Heart right ventricle (tissue), 16 donors: ENCODE measurements at places on chromosomes 6 and 20. TPM values are rescaled to one million over a fixed set of nuclear protein-coding genes. Genes with fewer than 3 reads are reported as not detected.

DNA sequence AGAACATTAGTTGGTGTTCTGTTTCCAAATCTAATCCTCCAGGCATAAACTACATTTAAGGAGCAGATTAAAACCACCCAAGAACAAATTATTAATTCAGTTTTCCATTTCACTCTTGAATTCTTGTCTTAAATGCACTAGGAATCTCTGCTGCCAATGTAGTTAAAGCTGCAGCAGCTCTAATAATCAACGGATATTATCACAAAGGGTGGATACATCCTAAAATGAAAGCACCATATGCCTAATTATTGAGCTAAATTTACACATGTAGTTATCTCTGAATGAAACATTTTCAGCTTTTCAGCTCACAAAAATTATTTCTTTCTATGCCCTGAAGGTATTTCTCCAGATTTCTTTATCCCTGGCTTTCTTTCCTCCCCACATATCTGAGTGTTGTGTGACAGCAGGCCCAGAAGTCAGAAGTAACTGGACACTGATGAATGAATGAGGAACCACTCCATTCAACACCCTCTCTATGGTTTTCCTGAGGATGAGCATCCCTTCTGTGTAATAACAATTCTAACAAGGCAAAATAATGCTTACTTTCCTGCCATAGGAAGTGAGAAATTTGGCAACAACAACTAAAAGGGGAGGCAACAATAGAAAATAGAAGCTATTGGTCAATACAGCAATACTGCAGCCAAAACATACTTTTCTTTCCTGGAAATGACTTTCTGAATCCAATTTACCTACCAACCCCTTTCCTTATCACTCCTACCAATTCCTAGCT, 14.9 kb downstream of the MAN1A1 start:
- DNase-seq = no peak

- DNase-seq = no peak
These were observed 303.4 kb downstream of the PLCB1 start for GRCh38 chr20:8435285-8436035.

- DNase-seq = no peak
These were observed 926 bp downstream of the PEX3 start for GRCh38 chr6:143451531-143451930.

The TNFRSF21 gene
- 5.6 TPM for total RNA-seq

- DNase-seq = no peak
These were observed 26.8 kb downstream of the JAG1 start for GRCh38 chr20:10646886-10647420.

The FOXA2 gene
- total RNA-seq = not detected

DNA sequence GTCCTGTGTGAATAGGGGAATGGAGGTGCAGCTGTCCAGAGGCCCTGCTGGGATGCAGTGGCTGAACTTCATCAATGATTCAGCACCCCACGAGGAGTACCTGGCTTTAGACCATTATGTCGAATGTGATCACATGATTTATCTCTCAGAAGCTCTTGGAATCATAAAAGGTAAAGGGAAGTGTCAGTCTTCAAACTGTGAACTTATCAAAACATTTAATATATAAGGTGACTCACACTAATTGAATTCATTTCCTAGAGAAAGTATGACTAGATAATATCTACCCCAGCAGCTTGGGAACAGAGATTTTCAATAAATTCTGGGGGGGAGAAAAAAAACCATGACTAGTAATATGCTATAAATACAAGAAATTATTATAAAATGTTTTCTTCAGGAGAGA, 29.5 kb downstream of the ALDH8A1 start:
- no peak for DNase-seq

DNA sequence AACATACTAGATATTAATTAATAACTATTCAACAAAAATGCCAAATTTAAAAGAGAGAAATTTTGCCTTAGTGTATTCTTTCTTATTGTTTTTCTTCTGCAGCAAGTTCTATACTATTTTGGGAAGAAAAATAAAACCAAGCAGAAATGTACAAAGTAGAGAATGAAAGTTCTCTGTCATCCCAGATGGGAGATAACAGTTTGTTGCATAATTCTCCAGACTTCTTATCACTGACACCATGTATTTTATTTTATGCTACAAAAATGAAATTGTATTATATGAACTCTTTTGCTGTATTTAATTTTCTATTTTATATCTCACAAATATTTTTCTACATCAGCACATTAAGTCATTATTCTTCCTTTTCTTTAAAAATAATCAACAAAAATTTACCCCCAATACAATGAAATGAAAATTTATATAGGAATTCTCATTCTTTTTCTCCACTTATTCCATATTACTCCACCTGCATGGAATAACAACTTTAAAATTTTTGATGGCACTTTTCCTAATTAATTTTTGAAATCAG, 18.2 kb downstream of the TMEM244 start:
- no peak for DNase-seq

The BPI gene
- not detected for total RNA-seq

GRCh38 chr6:31270788-31271640, 878 bp downstream of the HLA-C start:
- peak; percentile 85 for DNase-seq

The ZNF334 gene
- total RNA-seq = 2.3 TPM

The PTCHD4 gene
- total RNA-seq = 0.61 TPM
